ENCODE measurements at places on chromosomes 16 and 17. TPM values are rescaled to one million over a fixed set of nuclear protein-coding genes. Genes with fewer than 3 reads are reported as not detected.

GRCh38 chr17:7095625-7096024 is 15.6 kb upstream of the CLEC10A start:
- H3K27me3 ChIP-seq = no peaks in the 10 kb centered on the region
- no peak overlapping the region for H3K4me3 ChIP-seq
- no peak for DNase-seq
- no peaks in the 10 kb centered on the region for H3K4me1 ChIP-seq
- no peak overlapping the region for H3K27ac ChIP-seq
- H3K36me3 ChIP-seq = no peaks in the 10 kb centered on the region

DNA sequence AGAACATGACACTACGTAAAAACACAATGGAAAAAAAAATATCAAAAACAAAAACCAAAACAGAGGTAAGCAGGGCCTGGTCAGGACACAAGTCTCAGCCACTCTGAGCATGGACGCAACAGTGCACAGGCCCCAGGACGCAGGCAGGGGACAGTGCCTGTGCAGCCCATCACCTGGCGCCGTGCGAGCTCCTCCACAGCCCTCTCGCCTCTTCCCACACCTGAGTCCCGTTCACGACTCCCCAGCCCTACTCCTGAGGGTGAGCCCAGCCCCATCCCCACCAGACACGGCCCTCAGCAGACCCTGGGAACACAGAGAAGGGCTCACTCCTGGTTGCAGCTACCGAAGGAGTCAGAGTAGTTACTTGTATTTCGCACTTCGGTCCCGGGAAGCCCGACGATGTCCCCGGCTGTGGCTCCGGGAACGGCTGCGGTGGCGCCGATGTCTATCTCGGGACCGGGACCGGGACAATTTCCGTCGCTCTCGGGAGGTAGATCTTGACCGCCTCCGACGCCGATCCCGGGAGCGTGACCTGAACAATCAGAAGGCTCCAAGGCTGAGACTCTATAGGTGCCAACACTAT is 9.4 kb downstream of the HBQ1 start:
- no peak for DNase-seq
- H3K27ac ChIP-seq = no peak overlapping the region
- no peaks in the 10 kb centered on the region for H3K27me3 ChIP-seq
- no peaks in the 10 kb centered on the region for H3K4me1 ChIP-seq

DNA sequence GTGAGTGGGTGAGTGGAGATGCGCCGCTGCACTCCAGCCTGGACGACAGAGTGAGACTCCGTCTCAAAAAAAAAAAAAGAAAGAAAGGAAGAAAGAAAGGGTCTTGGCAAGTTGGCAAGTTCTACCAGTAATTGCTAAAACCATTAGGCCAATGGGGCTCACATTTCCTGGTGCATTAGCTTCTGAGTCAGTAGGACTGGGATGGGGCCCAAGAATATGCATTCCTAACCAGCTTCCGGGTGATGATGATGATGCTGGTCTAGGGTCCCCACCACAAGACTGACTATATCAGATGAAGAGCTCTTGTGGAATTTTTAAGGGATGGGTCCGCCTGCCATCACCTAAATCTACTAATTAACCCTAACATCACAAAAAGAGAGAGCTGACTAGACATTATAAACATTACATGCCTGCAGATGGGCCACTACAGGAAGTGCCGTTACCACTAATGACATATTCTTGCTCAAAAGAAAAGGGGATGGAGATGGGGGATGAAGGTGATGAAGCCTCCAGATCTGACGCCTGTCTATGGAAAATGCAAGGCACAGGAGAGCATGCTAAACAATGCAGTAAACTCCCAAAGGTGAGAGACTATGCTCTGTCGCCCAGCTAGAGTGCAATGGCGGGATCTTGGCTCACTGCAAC is 13.1 kb downstream of the MYH11 start:
- peaks cover 5% of the 10 kb centered on the region for H3K27me3 ChIP-seq
- H3K27ac ChIP-seq = no peak overlapping the region
- H3K4me3 ChIP-seq = no peak overlapping the region

DNA sequence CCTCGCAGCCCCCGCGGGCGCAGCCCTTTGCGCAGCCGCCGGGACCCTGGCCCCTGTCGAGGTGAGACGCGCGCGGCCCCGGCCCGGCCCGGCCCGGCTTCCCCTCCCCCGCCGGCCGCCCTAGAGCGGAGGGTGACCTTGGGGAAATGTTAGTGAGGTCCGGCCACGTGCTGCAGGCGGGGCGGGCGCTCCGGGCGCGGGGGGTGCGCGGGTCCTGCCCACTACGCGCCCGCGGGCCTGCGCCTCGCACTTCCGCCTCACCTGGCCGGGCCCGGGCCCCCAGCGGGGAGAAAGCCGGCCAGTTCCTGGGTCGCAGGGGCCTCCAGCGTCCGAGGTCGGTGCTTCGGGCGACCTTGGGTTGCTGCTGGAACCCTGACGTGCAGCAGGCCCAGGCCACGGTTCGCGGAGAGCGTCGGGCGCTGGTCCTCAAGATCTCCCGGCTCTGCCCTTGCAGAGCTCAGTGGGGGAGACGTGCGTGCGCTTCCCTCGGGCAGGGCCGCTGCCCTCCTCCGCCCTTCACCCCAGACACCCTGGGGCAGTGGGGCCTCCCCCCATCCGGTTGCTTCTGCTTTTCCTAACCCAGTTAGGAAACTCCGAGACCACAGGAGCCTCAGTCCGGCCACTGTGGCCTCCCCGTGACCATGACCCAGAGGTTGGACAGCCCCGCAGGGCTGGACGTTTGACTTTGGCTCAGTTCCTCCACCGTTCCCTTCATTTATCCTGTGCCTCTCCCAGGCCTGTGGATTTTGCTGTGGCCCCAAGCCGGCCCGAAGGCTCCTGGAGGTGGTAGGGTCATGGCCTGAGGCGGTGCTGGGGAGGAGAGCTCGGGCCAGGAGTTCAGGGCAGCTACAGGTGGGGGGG is 791 bp downstream of the MCRIP2 start:
- peak overlapping the region; percentile 76 for H3K4me3 ChIP-seq
- no peaks in the 10 kb centered on the region for H3K36me3 ChIP-seq
- H3K27me3 ChIP-seq = no peaks in the 10 kb centered on the region

The CSNK2A2 gene
- total RNA-seq = 40.6 TPM

The PDPR gene
- total RNA-seq = 34.0 TPM

The WFIKKN2 gene
- total RNA-seq = not detected

The NEUROD2 gene
- total RNA-seq = not detected

The KRTAP4-4 gene
- not detected for total RNA-seq

Measured in heart left ventricle (tissue), 16 donors.